ENCODE measurements at places on chromosomes 7 and 10.
A peak's percentile ranks its signal among the peaks of the same experiment; 100 is the strongest.

GRCh38 chr10:29465384-29465783, 169.4 kb downstream of the SVIL start:
- DNase-seq, result no peak

- no peak for DNase-seq
Measured at GRCh38 chr10:1464881-1465417, 272.4 kb downstream of the ADARB2 start.

DNA sequence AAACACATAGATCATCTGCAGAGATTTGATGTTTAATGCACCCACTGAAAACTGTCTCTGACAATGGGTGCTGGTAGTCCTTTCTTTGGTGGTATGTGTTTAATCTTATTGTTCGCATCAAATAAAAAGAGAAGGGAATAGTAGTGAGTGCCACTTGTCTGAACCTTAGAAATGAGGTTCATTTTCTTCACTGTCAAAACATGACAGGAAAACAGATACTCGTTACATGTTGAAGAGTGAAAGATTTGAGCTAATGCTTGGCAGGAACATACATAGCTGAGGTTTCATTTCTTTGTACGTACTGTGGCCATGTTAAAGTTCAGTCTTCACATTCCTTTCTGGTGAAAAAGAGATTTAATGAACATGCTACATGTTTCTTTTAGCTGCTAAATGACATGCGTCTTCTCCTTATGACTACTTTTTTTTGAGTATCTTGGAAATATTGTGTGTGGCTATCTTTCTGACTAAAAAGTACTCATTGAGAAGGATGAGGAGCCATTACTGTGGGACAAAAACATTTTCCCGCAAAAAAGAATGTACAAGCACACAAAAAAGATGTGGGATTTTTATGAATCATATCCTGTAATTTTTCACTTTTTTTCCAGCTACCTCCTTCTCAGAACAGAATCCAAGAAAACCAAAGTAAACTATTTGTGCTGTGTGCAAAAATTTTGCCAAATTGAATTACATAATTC, 108.0 kb downstream of the TWIST1 start:
- DNase-seq, result no peak

GRCh38 chr7:94609561-94609960, 46.4 kb downstream of the SGCE start:
- no peak for DNase-seq

DNA sequence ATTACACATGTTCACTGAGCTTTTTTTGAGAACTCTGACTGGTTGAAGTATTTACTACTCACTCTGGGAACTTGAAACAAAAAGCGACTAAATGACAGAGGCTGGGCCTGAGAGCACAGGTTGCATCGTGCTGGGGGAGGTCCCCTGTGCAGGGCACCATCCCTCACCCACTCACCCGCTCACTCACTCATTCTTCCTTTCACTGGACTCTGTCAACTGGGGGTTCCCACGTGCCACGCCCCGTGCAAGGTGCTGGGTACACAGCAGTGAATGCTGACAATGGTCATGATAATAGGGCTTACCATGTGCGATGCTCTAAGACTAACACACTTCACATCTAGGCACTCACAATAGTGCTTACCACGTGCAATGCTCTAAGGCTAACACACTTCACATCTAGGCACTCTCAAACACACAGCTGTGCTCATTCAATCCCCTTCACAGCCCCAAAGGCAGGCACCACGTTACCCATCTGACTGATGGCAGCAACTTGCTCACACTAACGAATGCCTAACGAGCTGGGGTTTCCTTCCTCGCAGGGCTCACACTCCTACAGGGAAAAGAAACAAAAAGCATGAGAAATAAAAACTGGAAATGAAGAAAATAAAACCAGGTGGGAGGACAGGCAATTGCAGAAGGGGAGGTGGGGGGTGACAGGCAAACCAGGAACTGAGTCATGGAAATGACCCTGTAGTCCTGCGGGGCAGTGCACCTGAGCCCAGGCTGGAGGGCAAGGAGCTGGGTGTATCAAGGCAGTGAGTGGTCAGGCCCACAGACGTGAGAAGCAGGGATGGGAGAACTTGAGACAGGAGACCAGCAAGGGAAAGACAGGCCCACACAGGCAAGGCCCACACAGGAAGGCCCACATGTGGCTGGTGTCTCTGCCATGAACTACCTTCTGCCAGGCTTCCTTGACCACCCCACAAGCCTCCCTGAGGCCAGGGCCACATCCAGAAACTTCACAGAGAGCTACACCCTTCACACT, 147.0 kb upstream of the FAM20C start:
- no peak for DNase-seq

GRCh38 chr7:110808361-110808760, 282.6 kb upstream of the LRRN3 start:
- no peak for DNase-seq

DNA sequence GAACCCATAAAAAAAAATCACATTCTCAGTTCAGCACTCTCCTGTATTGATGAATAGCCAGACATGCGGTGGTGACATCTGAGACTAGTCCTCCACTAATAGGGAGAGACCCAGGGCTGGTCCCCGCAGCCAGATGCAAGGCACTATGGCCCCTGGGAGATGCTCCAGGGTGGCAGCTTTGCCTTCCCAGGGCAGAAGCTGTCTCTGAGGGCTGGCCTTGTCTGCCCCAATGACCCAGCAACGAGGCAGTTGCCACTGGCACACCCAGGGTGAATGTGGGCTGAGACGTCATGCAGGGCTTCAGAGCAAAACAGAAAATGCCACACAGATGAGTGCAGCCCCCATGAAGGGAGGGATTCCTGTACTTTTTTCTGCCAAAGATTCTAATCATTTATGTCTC, 50.1 kb upstream of the GDF10 start:
- no peak for DNase-seq

DNA sequence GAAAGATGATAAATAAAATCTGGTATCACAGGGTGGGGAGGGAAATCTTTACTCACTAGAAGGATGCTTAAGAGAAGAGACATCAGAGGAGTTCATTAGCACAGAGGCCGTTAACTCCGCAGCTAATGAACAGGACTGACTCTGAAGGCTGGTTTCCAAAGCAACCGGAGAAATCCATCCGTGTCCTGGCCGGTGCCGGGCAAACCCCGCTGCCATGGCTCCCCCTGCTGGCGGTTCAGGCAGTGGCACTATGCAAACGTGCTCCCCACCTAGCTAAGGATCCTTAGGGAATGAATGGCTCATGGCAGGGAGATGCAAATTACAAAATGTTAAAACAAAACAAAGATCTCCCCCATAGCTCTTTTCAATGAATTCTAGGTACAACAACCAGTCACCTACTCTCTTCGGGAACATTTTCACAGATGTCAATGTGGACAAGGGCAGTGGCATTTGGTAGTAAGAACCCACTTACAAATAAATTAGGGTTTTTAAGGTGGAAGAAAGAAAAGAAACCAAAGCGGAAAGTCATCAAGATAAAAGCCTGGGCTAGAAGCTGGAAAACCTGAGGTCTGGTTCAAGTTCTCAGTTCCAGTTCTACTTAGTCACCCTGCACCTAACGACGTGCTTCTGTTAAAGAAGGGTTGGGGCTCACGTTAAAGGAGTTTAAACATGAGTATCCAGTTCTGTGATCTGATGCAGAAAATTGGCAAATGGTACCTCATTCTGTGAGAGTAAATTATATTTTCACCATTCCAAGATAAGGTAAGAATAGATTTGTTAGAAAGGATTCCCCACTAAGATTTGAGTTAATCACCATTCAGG, 138.2 kb downstream of the SVIL start:
- peak; percentile 21 for DNase-seq

- DNase-seq, result no peak
Measured at GRCh38 chr10:73758704-73759511, 14.7 kb downstream of the SEC24C start.

DNA sequence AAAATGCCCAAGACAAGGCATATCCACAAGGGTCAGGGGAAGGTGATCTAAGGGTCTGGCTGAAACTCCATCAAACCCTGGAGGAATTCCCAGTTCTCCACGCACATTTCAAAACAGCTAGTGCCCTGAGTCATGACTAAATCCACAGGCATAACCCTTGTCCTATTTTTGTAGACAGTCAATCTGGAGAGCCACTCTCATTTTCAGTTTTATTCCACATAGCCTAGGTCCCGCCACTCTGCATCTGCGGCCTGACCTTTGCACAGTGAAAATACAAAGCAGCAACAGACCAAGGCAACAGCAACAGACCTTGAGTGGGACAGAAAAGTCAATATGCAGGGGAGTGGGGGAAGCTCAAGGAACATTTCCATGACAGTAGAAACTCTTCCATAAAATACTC, 201.4 kb upstream of the NPVF start:
- no peak for DNase-seq

DNA sequence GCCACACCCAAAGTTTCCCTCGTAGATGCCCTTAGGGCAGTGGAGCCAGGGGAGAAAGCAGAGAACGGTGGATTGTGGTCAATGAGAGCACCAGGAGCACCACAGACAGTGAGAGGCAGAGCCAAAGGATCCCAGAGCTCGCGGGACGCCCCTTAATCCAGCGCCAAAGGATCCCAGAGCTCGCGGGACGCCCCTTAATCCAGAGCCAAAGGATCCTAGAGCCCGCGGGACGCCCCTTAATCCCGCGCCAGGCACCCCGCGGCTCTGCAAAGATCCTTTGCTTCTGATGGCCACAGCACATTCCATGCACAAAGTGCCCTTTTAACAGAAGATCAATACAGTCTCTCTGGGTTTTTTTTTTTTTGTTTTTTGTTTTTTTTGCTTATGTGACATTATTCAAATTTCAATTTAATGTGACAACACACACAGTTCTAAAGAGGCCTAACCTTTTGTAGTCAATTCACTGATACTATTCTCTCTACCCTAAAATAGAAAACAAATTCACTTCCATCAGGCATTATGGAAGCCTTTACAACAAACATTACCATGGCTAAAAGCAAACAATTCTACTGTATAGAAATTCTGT, 52.9 kb upstream of the NCAPG2 start:
- DNase-seq, result no peak

DNA sequence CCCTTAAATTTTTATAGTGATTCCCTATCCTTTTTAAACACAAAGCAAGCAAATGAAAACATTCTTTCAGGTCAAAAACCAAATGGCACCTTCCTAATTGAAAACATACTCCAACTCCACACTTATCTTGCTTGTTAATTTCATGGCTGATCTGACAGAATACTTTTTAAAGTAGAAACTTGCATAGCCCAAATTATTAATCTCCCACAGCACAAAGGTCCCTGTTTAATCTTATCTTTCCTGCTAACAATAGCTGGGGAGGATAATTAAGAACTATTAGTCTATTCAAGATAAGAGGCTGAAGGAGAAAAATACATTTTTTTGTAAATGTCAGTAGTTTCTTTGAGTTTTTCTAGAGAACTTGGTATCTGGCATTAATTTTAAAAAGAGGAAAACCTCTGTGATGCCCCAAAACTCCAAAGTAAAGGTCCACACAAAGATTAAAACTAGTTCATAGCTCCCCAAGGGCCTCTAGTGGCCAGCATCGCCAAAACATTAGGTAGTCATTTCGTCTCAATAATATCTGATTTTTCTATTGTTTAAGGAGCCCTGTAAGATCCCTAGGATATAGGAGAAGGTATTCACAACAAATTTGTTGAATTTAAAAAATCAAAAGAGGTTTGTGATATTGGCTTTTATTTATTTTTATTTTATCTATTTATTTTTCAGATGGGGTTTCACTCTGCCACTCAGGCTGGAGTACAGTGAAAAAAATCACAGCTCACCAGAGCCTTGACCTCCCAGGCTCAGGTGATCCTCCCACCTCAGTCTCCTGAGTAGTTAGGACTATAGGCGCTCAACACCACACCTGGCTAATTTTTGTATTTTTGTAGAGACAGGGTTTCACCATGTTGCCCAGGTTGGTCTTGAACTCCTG, 14.7 kb downstream of the CDNF start:
- no peak for DNase-seq

DNA sequence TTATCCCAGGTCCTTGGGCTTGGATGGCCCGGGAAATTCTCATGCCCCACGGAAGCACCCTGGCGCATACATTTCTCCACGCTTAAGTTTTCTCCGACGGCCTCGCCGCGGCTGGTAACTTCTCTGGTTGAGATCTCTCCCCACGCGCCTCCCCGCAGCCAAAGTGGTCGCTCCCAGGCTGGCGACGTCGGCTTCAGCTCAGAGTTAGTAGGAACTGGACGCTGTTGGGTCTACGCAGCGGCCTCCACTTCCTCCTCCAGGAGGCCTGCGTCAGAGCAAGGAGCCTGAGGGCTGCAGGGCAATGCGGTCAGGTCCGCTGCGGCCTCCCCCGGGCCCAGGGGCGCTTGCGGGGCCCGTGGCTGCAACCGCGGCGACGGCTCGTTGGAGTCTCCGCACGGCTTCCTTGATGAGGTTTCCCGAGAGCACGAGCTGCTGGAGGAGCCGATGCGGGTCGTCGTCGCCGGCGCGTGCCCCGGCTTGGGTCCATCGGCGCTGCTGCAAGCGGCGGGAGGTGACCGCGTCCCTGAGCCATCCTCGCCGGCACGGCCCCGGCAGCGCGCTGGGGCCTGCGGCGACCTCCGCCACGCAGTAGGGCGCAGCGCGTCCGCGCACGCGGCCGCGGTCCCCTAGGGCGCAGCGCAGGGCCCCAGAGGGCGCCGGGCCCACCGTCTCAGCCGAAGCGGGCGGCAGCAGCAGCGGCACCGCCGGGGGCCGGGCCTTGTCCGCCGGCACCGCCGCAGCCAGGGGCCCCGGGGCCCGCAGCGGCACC, 744 bp downstream of the FRAT2 start:
- peak; percentile 15 for DNase-seq

GRCh38 chr10:74575191-74575720, 251.1 kb upstream of the KAT6B start:
- no peak for DNase-seq

GRCh38 chr7:163298-163695, 29.1 kb upstream of the FAM20C start:
- no peak for DNase-seq

DNA sequence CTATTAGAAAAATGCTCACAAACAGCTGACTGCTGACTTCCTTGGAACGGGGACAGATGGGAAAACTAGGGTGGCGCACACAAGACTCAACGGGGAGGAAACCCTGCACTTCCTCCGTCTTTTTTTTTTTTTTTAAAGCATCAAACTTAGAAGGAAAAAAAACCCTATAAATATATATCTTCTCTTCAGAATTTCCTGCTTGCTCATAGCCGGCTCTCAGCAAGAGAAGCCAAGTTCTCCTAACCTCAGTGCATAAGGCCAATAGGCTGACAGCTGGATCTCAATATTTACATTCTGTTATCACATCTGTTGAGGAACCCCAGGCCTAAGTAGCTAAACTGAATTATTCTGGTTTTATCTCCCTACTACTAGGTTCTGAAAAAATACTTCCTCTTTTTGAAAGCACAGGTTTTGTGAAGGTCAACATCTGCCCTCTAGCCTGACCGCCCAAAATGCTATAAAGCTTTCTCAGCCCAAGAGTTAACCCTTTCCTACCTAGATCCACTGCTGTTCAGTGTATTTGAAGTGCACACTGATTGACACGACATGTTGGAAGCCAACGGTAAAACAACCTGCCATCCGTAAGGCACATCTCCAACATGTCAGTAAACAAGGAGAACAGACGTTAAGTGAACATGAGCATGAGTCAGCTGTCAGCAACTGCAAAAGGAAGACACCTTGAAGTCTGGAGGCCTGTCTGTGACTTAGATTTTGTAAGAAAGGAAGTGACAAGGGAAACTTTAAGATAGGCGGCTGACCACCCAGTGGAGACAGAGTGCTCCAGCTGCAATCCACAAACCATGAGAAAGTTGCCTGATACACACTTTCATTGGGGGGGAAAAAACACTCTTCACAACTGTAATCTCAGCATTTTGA, 83.8 kb downstream of the EBLN1 start:
- no peak for DNase-seq

All from stimulated activated CD8-positive, alpha-beta memory T cell treated with anti-CD3 and anti-CD28 coated beads, Interleukin-12 subunit alpha, Interleukin-12 subunit beta, amount 100 ng/mL, for 4 hours (primary cell).